MM.1S (cell line): ENCODE measurements at places on chromosomes 6 and 20.

DNA sequence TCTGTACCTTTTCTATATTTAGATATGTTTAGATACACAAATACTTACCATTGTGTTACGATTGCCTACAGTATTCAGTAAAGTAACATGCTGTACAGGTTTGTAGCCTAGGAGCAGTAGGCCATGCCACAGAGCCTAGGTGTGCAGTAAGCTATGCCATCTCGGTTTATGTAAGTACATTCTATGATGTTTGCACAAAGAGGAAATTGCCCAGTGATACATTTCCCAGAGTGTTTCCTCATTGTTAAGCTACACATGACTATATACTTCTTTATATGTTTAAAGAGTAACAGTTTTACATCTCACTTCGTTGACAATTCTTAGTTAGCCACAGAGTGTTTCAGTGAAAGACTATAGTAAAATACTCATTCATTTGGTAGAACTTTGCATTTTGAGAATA lies 51.5 kb downstream of the SLC35F1 start:
- no peak for DNase-seq

GRCh38 chr20:2626853-2627541 lies 25.4 kb upstream of the NOP56 start:
- no peak for DNase-seq

DNA sequence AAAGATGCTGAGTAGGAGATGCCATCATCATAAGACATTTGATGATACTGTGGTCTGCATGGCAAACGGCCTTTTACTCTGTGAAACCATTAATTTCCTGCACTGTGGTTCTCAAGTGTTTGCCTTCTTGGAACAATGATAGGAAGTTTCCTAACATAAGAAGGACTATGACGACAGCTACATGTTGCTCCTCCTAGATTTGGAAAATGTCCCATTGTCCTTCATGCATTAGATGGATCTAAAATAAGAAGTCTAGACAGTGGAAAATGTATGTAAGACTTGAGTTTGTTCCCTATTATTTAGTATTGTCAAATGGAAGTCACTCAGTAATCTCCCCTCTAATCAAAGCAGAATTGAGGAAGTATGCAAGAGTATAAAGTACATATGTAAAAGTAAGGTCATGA lies 98.5 kb upstream of the TMEM170B start:
- DNase-seq: no peak

DNA sequence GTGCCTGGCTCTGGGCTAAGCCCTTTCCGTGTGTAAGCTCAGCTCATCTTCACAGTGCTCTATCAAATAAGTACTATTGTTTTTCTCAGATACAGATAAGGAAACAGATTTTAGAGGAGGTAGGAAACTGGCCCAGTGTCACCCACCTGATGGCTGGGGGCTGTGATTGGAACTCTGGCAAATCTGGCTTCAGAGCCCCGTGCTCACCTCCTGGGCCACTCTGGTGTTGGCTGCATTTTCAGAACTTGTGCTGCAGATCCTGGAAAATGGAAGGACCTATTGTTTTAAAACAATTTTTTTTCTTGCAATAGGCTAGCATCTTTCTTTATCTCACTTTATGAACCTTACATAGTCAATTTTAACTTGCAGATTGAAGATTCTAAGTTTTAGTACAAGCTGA lies 5.7 kb downstream of the STX16 start:
- DNase-seq: no peak

- no peak for DNase-seq
Observed at GRCh38 chr6:84422380-84422968, 195.0 kb upstream of the CEP162 start.

DNA sequence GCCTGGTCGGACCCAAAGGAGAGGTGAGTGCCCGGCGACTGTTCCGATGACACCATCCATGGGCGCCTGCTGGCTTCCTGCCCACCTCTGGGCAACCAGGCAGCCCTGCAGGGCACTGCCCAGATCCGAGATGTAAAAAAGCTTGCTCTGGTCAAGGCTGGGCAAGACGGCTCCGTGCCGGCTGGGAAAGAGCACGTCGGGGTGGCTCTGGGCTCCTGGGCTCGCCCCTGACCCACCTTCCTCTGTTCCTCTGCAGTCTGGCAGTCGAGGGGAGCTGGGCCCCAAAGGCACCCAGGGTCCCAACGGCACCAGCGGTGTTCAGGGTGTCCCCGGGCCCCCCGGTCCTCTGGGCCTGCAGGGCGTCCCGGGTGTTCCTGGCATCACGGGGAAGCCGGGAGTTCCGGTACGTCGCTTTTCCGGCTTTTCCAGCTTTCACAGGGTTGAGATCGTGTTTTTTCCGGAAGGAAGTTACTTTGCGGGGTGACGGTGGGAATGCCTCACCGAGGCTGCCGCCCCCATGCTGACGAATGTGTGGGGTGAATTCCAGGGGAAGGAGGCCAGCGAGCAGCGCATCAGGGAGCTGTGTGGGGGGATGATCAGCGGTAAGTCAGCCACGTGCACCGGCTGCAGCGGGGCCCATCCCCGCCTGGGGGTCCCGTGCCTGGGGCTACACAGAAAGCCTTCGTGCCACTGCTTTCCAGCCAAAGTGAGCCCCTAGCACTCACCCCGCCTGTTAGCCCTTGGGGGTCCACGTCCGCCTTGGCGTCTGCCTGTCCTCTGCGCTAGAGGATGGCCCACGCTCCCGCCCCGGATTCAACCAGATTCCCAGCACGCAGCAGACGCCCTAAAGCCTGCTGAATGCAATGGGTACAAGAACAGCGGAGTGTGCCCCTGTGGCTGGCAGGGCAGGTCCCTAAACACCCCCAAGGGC lies 19.3 kb downstream of the COL9A3 start:
- DNase-seq: no peak

DNA sequence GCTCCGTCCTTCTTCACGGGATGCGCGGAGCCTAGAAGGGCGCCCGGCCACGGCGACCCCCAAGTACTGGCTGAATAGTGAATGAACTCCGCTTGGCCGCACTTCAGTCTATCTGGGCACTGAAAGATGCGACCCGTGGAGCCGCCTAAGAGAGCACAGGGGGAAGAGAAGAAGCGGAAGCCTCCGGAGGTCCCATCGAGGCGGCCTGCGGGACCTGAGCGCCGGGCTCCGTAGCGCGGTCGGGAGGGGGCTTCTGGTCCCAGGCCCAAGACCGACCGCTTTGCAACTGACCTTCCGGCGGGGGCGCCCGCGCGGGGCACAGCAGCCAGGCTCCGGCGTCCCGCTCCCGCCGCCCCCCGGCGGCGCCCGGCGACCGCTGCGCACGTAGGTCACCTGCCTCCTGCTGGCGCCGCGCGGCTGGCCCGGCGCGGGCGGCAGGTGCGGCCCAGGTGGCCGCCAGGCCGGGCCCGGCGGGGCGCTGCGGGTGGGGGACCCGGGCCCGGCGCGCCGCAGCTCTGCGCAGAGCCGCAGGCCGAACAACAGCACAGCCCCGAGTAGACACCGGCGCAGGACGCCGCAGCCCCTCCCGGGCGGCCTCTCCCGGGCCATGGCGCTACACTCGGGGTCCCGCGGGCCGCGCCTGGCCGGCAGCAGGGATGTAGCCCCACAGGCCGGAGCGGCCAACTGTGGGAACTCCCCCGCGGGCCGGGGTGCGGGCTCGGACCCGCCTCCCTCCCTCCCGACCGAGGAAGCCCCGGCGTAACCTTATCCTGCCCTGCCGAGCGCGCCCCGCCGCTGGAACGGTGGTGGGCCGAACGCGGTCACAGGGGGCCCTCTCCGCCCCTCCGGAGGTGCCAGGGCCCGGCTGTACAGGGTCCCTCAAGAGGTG lies at the start of gene METTL24:
Gene METTL24 (minus strand): TSS at position 686 of the 889 bp plus-strand sequence. CDS start 77 bp downstream, at position 609.
- no peak for DNase-seq

- DNase-seq: no peak
Observed at GRCh38 chr20:58224974-58225373, 3.5 kb downstream of the ANKRD60 start.

GRCh38 chr6:38375341-38375740 lies 264.4 kb downstream of the BTBD9 start:
- no peak for DNase-seq

GRCh38 chr6:710601-711571 lies 17.9 kb upstream of the EXOC2 start:
- DNase-seq: peak; percentile 85

DNA sequence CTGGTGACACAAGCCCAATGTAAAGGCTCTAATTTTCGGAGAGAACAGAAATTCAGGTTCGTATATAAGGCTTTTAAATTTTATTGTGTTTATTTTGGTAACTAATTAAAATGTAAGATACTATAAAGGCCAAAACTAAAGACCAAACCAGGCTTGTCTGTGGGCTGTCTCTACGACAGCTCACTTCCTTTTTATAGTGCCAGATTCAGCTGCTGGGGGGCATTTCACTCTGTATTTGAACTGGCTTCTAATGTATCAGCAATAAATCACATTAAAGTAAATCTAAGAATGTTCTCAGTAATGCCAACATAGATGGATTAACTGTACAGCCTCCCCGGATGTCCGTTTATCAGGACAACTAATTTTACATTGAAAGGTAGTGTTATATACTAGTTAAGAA lies 31.1 kb upstream of the STXBP5 start:
- no peak for DNase-seq

DNA sequence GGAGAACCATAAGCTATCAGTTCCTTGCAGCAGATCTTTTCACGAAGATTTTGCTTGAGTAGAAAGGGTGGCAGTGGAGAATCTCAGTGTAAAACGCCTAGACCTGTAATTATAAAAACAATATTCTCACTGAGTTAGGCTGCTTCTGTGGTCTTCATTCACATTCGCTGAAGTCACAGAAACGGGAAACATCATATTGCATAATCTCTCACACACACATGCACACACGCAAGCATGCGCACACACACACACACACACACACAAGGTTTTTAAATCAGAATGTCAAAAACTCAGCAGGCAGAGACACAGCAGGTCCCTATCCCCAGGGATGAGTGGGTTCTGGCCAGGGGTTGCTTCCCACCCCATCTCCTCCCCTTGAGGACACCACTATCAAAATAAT lies 175.5 kb downstream of the ATXN1 start:
- no peak for DNase-seq

GRCh38 chr6:111676383-111676782 lies 70.7 kb upstream of the TRAF3IP2 start:
- no peak for DNase-seq

- DNase-seq: no peak
Observed at GRCh38 chr20:10524034-10524476, 89.0 kb downstream of the SLX4IP start.

DNA sequence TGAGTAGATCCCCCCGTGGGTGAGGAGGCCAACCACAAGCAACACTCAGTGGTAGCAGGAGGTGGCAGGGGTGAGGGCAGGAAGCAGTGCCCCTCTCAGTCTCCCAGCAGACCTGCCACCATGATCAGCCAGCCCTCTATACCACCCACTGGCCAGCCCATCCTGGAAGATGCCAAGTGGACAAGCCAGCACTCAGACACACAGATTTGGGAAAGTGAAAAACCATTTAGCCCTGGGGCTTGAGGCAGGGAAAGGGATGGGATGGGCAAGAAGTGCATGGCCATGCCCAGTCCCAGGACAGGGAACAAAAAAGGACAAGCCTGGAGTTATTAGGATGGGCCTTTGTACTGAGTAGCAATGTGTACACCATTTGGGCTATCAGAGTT lies 76.9 kb downstream of the HFE start:
- no peak for DNase-seq

GRCh38 chr6:125952764-125953501 lies 3.6 kb upstream of the HINT3 start:
- peak; percentile 57 for DNase-seq

DNA sequence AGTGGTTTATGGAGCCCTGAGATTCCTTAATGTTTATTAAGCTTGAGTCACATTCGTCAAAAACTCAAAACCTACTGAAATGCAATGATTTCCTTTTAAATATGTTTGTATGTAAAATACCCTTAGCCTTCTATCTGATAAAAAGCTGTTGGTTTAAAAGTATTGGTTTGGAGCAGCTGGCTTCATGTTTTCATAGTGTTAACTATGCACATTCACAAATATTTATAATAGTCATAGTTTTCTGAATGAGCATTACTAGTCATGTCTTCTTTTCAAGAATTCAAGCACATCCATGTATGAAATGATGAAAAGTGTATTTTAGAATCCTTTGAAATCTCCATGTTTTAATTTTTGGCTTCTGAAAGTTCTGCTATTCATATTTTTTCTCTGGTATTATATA lies 558.6 kb downstream of the UTRN start:
- DNase-seq: no peak

GRCh38 chr6:149723771-149724417 lies 6.0 kb upstream of the LATS1 start:
- no peak for DNase-seq

DNA sequence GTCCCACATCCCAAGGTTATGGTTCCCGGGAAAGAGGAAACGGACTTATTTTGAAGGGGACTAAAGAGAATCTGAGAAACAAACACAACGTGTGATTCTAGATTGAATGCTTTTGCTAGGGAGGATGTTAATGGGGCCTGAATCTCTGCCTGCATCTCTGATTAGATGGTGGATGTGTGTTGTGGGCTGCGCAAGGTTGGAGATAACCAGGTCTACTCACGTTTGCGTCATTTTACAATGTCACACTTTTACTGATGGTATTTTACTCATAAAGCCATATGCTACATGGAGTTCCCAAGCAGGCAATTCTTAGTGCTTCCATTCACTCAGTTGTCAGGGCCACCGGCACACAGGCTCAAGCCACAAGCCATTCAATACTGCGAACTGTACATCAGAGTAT lies 23.2 kb upstream of the CCR6 start:
- no peak for DNase-seq

DNA sequence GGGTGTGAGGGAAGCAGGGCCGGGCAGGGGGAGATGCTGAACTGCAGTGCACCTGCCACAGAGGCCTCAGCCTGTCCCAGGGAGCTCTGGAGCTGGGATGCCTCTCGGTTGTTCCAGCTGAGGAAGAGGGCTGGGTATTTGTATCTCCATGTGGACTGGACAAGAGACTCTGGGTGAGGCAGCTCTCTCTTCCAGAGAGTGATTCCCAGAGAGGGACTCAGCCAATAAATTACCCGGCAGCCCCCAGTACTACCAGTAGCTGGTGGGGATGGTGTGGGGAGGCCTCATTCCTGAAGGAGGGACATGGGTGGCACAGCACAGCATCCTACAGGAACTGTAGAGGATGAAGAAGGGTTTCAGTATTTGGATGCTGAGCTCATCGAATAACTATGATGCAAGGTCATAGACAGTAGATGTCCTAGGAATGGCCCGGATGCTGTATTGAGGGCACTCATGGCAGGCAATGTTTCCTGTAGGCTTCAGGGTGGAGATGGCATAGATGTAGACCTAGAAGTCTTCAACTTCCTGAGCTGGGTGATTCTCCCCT lies 1.4 kb downstream of the FGD2 start:
- DNase-seq: no peak

GRCh38 chr6:119915971-119916370 lies 566.4 kb upstream of the MAN1A1 start:
- DNase-seq: no peak
